ENCODE measurements at places on chromosomes 6 and 20.
A peak's percentile ranks its signal among the peaks of the same experiment; 100 is the strongest.

- DNase-seq, result no peak
Measured at GRCh38 chr20:63167026-63167917, 48.7 kb downstream of the YTHDF1 start.

- peak; percentile 89 for DNase-seq
Measured at GRCh38 chr6:16761471-16762267, 409 bp upstream of the ATXN1 start.

DNA sequence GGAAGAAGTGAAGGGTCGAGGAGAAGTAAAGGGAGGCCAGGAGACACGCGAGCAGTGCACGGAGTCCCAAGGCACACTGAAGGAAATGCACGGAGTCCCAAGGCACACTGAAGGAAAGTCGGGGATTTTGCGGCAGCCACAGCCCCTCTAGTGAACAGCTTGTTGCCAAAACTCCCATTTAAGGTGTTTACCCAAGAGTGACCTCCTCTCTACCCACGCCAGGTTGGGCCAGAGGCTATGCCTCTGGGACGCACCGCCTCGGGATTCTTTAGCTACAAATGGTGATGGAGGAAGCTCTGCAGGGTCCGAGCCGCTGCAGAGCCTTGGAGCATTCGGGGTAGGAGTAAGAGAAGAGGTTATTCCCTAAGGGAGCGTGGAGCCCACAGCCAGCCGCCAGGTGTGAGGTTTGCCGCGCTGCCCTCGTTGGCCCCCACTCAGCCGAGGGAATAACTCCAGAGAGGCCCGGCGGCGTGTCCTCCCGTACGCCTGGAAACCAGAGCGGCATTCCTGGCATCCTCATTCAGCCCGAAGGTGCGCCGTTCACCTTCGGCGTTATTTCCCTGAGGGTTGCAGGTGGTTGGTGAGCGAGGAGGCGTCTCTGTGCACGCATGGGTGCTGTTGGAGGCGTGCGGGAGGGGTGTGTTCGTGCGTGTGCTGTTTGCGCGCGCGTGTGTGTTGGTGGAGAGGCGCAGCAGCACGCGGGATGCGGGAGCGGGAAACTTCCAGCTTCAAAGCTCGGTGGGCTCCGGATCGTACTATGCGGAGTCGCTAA, 3.4 kb upstream of the MAFB start:
- no peak for DNase-seq

- no peak for DNase-seq
Measured at GRCh38 chr20:4011226-4011975, 4.0 kb downstream of the RNF24 start.

- no peak for DNase-seq
Measured at GRCh38 chr6:3457710-3458602, 1.1 kb upstream of the SLC22A23 start.

DNA sequence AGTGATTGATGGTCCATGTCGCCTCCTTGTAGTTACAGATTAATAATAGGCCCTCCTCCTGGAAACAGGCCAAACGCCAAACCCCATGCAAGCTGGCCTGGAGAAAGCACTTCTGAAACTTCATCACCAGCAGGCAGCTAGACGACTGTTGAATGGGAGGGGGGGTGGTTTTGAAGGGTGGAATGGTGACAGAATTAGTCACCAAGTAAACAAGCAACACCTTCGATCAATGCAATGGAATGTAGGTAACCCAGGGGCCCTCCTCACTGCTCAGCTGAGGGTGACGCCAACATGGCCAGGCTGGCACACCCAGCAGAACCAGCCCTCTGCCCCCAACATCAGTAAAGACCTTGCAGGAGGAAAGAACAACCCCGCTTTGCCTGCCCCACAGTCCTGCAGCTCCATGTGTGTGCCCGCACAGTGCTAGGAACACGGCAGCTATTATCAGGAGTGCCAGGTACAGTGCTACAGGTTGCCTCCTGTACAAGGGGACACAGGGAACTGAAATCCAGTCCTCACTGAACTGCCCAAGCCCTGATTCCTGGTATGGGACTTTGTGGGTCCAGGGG, 2.7 kb downstream of the BCAS1 start:
- no peak for DNase-seq

DNA sequence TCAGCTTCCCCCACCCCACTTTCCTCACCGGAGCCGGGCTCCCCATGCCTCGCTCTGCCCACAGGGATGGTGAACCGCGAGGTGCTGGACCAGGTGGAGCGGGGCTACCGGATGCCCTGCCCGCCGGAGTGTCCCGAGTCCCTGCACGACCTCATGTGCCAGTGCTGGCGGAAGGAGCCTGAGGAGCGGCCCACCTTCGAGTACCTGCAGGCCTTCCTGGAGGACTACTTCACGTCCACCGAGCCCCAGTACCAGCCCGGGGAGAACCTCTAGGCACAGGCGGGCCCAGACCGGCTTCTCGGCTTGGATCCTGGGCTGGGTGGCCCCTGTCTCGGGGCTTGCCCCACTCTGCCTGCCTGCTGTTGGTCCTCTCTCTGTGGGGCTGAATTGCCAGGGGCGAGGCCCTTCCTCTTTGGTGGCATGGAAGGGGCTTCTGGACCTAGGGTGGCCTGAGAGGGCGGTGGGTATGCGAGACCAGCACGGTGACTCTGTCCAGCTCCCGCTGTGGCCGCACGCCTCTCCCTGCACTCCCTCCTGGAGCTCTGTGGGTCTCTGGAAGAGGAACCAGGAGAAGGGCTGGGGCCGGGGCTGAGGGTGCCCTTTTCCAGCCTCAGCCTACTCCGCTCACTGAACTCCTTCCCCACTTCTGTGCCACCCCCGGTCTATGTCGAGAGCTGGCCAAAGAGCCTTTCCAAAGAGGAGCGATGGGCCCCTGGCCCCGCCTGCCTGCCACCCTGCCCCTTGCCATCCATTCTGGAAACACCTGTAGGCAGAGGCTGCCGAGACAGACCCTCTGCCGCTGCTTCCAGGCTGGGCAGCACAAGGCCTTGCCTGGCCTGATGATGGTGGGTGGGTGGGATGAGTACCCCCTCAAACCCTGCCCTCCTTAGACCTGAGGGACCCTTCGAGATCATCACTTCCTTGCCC, 57.4 kb downstream of the SRC start:
- no peak for DNase-seq

DNA sequence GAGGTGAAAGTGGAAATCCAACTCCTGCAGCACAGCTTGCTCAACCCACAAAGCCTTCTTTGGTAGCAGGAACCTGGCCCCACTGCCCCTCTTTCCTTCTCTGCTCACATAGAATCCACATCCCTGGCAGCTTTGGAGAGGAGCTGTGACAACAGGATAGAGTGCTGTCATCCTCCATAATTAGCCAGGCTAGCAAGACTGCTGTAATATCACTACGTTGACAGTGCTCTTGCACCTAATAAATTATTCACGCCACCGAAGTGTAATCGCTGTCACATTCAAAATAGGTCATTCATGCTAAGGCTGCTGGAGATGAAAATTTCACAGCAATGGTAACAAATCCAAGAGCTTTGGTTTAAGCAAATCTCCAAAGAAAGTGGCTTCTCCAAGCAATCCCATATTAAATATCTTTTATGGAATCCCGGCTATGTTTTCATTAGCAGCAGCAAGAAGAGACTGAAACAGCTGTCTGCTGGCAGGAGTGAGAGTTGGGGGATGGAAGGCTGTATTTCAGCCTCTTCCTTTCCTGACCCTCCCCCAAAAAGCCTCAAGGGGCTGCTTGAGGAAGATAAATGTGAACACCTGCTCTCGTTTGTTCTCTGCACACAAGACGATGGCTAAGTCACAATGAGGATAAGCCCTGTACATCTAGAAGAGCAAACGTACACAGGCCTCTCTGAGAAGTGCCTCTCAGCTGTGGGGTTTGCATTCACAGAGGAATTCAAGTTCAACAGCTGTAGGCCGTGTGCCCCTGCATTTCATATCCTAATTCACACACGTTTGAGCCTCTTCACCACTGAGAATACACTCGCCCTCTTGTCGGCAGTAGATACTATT, 16.5 kb downstream of the RIPOR2 start:
- no peak for DNase-seq

DNA sequence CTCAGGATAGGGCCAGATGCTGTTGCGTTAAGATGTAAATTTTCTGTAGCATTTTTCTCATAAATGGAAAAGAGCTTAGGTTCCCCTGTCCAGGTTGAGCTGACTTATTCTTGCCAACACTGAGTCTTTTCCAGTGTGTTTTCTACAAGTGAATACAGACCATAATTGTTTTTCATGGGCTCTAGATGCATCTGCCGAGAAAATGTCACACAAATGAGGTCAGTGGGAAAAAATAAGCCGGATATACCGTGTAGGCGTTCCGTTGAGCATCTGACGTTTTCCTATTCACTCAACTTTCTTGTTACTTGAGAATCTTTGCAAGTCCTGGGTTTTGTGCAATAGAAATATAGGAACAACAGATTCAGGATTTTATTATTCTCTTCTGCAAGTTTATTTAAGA, 582.9 kb upstream of the CDH4 start:
- no peak for DNase-seq

- no peak for DNase-seq
Measured at GRCh38 chr20:6583134-6583738, 184.2 kb upstream of the BMP2 start.

DNA sequence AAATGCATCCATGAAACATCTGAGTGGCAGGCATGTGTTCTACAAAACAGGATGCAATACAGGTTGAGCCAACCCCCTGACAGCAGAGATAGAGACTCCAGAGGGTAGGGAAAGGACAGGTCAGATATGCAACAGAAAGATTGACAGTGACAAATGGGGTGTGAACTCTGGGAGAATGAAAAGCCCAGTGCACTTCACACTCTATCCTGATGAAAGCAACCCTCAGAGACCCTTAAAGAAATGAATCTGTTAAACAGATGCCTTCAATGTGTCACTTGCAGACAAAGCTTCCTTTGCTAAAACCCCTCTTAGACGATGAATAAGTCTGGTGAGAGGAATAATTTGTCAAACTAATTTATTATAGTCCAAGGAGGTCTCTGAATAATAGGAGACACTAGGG, 89.9 kb downstream of the RFPL4B start:
- DNase-seq, result no peak

DNA sequence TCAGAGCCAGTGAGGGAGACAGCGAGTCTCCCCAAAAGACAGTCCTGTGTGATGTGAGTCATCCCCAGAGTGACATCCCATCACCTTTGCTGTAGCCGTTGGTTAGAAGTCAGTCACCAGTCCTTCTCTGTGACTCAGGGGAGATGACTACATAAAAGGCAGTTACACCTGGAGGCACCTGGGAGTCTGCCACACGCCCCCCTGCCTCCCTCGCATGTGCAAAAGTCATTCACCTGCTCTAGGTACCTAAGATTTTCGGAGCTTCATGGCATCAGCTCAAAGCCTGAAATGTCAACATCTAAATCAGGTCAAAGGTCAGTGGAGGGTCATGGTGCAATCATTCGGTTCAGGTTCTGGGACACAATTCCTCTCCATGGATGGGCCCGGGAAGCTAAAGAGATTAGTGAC, 50.3 kb downstream of the PRR18 start:
- no peak for DNase-seq

- DNase-seq, result no peak
Measured at GRCh38 chr6:113888956-113889630, 31.9 kb downstream of the MARCKS start.

DNA sequence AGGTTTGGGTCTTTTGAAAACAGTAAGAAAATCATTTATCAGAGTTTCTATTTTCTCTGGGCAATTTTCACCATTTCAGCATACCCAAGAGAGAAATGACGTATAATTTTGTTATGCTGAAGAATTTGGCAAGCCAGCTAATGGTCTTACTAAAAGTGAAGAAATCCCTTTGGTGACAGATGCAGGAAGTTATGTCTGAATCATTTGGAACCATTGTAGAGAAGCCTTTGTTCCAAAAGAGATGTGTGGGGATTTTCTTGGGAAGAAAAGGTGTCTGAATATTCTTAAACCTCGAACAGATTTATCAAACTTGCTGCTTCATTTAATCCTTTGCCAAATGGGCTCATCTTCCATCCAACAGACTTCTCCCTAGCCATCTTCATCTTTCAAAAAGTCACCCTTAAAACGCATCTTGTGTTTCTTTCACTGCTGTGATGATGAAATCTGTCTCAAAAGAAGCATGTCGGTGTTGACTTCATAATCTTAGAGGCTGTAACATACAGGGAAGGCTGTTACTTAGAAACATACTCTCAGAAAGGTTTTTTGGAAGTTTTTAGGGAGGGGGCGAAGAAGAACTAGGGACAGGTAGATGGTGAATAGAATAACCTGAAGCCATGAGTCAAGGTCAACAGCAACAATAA, 39.5 kb downstream of the CITED2 start:
- DNase-seq, result no peak

DNA sequence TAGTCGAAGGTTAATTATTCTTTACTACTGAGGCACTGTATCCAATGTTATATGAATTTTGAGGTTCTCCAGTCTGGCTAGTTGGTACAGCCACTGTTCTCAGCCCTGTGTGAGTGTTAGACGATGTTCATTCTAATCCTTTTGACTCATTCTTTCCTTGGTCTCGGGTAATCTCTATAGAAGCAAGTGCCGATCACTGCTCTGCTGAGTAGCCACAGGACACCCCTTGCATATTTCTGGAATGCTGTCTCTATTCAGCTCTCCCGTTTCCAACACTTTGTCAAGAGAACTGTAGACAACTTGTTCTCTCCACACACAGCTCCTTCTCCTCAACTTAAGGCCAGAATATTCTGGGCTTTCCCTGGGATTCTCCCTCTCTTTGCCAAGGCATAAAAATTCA, 42.4 kb upstream of the PLCB1 start:
- DNase-seq, result no peak

DNA sequence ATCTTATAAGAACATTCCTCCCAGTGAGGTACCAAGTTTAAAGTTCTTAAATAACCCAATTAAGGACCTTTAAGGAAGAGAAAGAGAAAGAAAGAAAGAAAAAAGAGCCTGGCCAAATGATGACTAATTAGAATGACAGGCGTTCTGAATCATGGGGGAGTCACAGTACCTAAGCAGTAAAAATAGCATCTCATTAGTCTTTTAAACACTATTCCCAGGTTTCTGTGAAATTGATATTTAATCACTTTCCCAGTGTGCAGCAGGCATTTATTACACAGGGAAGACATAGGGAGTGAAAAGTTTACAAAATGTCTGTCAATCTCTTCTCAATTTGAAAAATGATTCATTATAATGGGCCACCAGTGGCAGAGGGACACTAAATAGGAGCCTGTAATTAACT, 251.4 kb upstream of the MANEA start:
- DNase-seq, result no peak

- no peak for DNase-seq
Measured at GRCh38 chr6:138531387-138531786, 32.1 kb upstream of the NHSL1 start.

GRCh38 chr20:6954219-6954618, 186.7 kb downstream of the BMP2 start:
- no peak for DNase-seq

- no peak for DNase-seq
Measured at GRCh38 chr6:42429042-42429585, 22.6 kb downstream of the TRERF1 start.
